ENCODE measurements at places on chromosomes 13 and 19. TPM values are rescaled to one million over a fixed set of nuclear protein-coding genes. Genes with fewer than 3 reads are reported as not detected.
A peak's percentile ranks its signal among the peaks of the same experiment; 100 is the strongest.

The ZNF227 gene
- 27.2 TPM for total RNA-seq

DNA sequence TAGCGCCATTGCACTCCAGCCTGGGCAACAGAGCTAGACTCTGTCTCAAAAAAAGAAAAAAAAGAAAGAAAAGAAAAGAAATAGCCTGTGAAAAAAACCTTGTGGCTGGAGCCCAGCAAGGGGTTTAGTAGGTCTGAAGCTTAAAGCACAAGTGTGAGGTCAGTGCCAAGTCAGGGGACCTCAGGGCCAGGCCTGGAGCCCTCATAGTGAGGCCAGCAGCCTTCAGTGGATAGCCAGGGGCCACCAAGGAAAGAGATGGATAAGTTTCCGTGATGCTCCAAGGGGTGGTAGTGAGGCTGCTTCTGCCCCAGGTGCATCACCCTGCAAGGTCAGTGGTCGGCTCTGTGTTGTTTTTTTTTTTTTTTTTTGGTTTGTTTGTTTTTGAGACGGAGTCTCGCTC lies 12.9 kb downstream of the TINCR start:
- no peak for ATAC-seq

DNA sequence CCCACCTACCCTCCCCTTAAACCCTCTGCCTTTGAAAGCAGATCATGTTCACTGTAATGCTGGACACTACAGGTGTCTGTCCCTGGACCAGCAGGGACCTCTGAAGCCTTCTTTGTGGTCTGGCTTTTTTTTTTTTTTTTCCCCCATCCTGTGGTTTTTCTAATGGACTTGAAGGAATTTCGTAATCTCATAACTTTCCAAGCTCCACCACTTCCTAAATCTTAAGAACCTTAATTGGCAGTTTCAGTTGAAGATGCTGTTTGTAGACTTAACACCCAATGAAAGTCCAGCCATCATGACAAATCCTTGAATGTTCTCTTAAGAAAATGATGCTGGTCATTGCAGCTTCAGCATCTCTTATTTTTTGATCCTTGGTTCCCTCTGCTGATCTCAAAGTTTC lies 45.0 kb upstream of the LRCH1 start:
- ATAC-seq, result no peak

DNA sequence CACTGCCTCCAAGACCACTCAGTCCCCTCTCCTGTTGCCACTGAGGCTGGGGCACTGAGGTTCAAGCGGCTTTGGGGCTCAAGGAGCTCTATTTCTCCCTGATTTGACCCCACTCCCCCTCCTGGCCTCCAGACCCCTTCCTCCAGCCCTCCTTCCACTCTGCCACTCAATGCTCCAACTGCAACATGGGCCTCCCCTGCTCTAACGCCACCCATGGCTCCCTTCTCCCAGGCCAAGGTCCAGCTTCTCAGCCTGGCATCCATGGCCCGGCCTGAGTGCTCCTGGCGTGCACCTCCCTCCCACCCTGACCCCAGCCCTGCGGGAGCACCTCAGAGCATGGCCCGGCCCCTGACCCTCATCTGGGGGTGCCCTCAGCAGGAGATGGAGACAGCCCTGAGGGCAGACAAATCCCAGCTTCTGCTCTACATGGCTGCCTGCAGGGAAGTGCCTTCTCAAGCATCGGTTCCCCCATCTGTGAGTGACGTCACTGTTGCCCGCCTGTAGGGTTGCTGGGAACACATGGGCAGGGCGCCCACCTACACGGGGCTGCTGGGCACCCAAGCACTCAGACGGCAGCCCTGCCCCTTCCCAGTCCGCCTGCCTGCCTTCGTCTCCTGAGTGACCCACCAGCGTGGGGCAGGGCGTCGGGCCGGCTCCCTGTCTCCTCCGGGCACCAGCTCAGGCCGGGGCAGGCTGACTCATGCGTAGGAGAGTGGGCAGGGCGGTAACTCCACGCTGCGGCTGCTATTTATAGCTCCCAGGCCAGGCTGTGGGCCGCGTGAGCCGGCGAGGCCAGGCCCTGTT lies 1.6 kb upstream of the DIRAS1 start:
- peak; percentile 95 for ATAC-seq

The CD79A gene
- 0.53 TPM for total RNA-seq

The MYO1F gene
- total RNA-seq, result 3.8 TPM

DNA sequence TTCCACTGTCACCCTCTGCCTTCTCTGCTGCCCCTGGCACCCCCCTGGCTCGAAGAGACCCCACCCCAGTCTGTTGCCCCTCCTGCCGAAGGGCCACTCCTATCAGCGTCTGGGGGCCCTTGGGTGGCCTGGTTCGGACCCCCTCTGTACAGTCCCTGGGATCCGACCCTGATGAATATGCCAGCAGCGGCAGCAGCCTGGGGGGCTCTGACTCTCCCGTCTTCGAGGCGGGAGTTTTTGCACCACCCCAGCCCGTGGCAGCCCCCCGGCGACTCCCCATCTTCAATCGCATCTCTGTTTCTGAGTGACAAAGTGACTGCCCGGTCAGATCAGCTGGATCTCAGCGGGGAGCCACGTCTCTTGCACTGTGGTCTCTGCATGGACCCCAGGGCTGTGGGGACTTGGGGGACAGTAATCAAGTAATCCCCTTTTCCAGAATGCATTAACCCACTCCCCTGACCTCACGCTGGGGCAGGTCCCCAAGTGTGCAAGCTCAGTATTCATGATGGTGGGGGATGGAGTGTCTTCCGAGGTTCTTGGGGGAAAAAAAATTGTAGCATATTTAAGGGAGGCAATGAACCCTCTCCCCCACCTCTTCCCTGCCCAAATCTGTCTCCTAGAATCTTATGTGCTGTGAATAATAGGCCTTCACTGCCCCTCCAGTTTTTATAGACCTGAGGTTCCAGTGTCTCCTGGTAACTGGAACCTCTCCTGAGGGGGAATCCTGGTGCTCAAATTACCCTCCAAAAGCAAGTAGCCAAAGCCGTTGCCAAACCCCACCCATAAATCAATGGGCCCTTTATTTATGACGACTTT lies 2.0 kb downstream of the ZFP36 start:
- no peak for ATAC-seq

Data from motor neuron (in vitro differentiated cells).